ENCODE measurements at places on chromosomes 2 and 18.

DNA sequence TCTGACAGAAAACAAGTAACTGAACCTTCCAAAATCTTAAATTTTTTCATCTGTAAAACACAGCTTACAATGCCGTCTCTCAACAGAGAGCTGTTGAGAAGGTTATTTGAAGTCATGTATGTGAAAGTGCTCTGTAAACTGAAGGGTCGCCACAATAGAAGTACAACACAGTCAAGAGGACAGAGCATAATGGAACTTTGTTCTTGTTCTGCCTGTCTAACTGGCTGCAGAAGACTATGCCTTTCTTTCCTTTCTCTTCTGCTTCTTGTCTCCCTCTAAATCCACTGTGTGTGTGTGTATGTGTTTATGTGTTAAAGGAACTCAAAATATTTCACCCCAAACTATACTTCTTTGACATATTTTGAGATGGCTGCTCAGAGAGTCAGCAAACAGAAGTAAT lies 365.8 kb upstream of the RND3 start:
- no peak for DNase-seq

- no peak for DNase-seq
Measured at GRCh38 chr2:202046572-202046971, 12.9 kb downstream of the FZD7 start.

DNA sequence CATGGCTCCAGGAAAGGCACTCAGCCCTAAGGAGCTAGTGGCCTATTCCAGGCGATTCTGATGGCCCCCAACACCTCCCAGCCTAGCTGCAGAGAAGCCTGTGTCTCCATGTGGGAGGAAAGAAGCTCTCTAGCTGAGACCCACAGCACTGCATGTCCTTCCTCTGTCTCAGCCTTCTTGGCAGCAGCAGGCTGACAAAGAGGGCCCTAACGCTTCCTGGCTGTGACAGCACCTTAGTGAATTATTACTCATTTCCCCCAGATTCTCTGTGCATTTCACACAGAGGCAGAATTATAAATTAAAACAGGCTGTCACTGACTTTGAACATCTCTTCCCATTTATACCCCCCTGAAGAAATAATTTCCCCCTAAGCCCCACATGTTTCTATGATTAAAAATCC lies 206.8 kb downstream of the CLIP4 start:
- no peak for DNase-seq

GRCh38 chr2:152874955-152875354 lies 156.5 kb downstream of the ARL6IP6 start:
- no peak for DNase-seq

DNA sequence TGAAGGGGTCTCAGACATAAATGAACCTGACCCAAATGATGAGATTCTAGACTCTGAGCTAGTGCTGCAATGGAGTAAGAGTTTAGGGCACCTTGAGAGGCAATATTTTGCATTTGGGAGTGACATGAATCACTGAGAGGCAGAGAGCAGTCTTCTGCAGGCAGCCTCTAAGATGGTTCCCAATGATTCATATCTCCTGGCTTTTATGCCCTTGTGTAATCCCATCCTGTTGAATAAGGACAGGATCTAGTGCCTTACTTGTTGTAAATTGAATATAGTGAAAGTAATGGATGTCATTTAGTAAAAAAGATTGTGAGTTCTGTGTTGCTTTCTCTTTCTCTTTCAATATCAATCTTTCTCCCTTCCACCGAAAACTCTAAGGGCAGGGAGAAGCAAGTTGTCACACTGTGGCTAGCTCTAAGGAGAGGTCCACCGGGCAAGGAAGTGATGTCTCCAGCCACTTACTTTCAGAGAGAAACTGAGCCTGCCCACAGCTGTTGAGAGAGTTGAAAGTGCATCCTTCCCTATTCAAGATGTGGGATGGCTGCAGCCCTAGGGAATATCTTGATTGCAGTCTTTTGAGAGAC lies 144.7 kb downstream of the TRIB2 start:
- no peak for DNase-seq

GRCh38 chr18:49640741-49641140 lies 78.9 kb downstream of the LIPG start:
- no peak for DNase-seq

GRCh38 chr18:8752329-8752728 lies 47.0 kb downstream of the MTCL1 start:
- no peak for DNase-seq

DNA sequence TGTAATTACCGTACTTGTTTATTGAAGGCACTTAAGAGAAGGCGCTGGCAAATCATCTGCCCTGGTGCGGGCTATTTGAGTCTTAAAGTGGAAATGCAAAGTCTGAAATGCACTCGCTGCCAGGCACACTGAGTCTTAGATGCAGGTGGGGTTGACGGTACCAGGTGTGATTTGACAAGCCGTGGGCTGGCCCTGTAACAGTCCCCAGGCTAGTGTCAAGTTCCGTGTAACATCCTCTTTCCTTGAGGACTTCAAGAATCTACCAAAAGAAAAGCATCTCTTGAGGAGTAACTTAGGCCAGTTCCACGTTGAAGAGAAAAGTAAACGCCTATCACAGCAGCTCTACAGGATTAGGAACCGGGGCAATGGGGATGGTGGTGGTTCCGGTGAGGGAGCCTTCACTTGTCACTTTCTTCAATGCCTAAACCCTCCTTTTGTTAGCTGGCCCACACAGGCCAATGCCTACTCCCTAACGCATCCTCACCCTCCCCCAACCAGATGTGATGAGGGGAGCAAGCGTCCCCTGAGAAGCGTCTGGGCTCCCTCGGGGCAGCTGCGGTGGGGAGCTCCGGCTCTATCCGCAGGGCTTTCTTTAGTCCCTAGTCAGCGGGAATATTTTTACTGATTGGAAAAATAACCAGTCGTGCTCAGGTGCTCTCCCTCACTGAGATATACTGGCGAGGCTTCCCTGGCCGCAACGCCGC lies 1.5 kb upstream of the UGP2 start:
- no peak for DNase-seq

DNA sequence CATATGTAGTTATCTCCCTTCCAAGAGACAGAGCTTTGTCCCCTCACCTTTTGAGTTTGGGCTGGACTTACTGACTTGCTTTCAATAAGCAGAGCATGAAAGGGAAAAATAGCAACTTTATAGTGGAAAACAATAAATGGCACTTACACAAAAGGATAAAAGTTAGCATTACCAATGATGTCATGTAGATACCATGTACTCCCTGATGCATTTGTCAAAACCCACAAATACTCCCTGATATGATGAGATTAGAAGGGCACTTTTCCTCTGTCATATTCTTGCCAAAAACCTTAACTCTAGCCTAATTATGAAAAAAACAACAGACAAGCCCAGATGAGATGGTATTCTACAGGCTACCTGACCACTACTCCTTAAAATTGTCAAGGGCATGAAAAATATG lies 16.0 kb downstream of the HIBCH start:
- DNase-seq: no peak

DNA sequence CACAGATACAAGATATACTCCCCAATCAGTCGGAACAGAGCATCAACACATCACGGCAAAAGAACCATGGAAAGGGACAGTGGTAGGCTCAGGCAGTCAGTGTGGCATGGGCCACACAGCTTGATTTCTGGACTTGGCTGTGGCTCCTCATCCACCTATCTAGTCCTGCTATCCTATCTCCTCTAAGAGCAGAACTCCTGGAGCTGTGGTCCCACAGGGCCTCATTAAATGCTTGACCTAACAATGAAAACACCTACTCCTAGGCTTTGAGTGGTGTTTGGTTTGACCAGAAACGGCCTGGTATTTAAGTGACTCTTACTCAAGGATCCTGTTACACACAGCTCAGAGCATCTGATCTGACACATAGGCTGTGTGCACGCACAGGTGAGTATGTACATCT lies 33.6 kb upstream of the SMAD2 start:
- no peak for DNase-seq

DNA sequence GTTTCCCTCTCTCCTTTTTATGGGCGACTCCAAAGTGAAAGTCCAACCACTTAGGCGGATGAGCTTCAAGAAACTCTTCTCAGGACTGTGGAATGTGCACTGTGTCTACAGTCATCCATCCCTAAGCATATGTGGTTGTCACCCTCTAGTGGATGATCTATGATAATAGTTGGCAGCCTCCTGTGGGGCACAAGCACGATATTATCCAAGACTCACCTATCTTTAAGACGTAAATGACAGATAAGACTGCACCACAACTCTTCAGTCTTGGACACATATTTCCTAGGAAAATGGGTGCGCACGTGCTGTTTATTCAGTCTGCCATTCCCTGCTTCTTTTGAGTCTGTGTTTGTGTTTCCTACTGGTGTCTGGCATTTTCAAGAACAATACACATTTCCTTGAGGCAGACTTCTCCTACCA lies 145.5 kb upstream of the CTAGE1 start:
- DNase-seq: no peak

GRCh38 chr18:76134628-76135027 lies 360.4 kb downstream of the ZNF516 start:
- DNase-seq: no peak

DNA sequence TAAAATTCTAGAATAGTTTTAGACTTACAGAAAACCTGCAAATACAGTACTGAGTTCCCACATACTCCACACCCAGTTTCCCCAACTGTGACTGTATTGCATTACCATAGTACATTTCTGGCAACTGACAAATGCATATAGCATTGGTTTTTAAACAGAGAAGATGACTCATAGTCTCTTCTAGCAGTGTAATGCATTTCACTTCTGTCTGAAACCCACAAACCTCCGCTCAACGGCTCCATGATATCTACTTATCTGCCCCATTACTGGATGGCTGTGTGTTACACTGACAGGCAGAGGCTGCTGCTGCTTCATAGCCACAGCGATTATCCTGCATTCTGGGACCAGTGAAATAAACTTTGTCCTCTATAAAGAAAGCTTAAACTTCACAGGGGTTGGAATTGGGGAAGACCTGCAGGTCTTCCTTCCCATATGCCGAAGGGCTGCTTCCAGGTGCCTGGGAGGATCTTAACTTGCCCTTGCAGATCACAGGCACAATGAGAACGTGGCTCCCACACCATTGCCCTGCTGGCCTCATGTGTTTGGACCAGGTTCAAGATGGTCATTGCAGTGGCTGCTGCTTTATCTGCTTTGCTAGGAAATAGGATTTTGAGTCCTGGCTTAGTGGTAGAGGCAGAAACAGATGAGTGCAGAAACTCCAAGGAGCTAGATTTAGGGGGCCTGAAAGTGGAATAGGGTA lies 742.6 kb upstream of the HS6ST1 start:
- DNase-seq: no peak

DNA sequence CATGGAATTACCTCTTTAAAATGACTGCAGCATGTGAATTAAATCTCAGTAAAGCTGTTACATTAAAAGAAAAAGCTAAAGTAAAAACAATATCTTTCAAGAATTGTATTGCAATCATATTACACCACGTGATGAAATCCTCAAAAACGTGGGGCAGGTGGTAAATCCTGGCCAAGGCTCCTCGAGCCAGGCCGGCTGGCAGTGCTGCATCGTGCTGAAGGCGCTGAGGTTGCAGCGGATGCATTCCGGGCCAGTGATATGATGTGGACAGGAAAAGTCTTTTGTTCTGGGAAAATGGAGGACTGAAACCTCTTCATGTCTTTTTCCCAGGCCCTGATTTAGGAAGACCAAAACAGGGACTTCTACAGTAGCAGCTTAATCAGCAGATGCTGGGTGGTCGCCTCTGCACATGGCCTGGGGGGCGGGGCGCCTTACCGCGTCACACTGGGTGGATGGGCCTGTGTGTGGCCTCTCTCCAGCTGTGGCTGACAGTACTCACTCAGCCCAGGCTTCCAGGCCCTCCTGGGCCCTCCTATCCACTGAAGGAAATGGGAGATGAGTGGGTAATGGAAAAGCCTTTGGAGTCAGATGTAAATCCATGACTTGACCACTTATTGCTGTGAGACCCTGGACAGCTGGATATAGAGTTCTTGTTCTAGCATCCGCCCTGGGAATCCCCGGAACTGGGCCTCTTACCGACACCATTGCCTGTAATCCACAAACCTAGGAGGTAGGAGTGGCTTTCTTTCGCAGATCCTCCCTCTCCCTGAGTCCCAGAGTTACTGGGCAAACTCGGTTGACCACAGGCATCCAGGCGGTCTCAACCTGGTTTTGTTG lies 45.1 kb downstream of the PROC start:
- no peak for DNase-seq

- no peak for DNase-seq
Measured at GRCh38 chr2:171627412-171627811, 59.9 kb upstream of the DYNC1I2 start.

GRCh38 chr2:159209341-159210306 lies 76.9 kb downstream of the WDSUB1 start:
- DNase-seq: peak; percentile 73

DNA sequence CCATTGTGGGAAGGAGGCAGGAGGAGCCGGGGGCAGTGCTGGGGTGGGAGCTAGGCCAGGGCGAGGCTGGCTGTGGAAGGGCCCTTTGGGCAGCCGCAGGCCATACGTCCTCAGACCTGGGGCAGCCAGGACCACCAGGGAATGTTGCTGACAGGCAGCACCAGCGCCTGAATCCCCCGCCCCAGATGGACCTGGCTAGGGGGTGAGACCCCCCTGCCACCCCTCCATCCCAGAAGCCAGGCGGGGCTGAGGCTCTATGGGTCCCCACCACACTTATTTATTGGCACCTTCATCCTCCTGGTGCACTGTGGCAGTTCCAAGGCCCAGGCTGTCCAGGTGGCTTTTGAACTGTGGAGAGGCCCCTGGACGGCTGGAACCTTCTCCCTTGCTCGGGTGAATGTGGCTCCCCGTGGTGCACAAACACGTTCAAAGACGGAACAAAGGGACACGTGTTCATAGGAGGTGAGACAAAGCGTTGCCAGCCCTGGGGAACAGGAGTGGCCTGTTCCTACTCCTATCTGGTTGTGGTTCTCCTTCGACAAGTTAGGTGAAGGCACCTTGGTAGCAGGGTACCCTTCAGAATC lies 35.1 kb downstream of the RAMP1 start:
- no peak for DNase-seq

- no peak for DNase-seq
Measured at GRCh38 chr2:111667542-111668273, 216.3 kb downstream of the ANAPC1 start.

- no peak for DNase-seq
Measured at GRCh38 chr2:29469516-29469915, 354.3 kb downstream of the CLIP4 start.

Data from CD8-positive, alpha-beta memory T cell (primary cell).